ENCODE measurements at places on chromosomes 2 and 18. TPM values are rescaled to one million over a fixed set of nuclear protein-coding genes. Genes with fewer than 3 reads are reported as not detected.
A peak's percentile ranks its signal among the peaks of the same experiment; 100 is the strongest.

- DNase-seq = no peak
- peaks cover 12% of the 10 kb centered on the region for H3K36me3 ChIP-seq
- H3K27me3 ChIP-seq = no peaks in the 10 kb centered on the region
- peak overlapping the region; percentile 83 for H3K4me3 ChIP-seq
- H3K27ac ChIP-seq = peak overlapping the region; percentile 80
Measured at GRCh38 chr2:219159771-219160185, 837 bp downstream of the NHEJ1 start.

DNA sequence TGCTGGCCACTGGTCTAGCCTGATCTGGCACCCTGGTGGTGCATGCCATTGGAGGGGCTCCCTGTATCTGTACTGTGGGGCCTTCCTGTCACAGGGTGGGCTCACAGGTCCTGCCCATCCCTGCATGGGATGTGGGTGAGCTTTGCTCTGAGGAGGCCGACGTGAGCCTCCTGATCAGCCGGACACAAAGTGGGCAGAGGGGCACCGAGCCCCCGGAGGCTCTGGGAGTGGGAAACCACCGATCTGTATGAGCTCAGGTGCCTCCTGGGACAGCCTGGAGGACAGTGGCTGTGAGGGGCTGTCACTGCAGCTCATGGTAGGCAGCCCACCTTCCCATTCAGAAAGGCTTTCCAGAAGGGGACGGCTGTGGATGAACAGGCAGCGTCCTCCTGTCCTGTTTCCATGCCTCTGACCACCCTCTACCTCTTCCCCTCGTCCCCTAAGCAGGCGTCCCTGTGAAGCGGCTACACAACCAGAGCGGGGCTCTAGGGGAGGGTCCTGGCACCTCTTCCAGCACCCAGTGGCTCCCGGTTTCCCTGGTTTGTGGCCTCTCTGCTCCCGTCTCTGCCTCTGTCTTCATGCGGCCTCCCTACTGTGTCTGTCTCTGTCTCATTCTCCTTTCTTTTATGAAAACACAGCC lies 112.5 kb upstream of the OTOS start:
- no peak overlapping the region for H3K4me3 ChIP-seq
- no peak overlapping the region for H3K27ac ChIP-seq
- no peak for DNase-seq
- H3K27me3 ChIP-seq = no peaks in the 10 kb centered on the region
- H3K4me1 ChIP-seq = peaks cover 28% of the 10 kb centered on the region
- H3K36me3 ChIP-seq = peaks cover 12% of the 10 kb centered on the region

GRCh38 chr2:144480285-144480684 lies 39.6 kb downstream of the ZEB2 start:
- H3K4me3 ChIP-seq = no peak overlapping the region
- H3K4me1 ChIP-seq = no peaks in the 10 kb centered on the region
- H3K27me3 ChIP-seq = no peaks in the 10 kb centered on the region
- no peak overlapping the region for H3K27ac ChIP-seq

GRCh38 chr2:71934320-71934593 lies 213.4 kb downstream of the CYP26B1 start:
- H3K4me3 ChIP-seq = no peak overlapping the region
- DNase-seq = no peak
- H3K36me3 ChIP-seq = no peaks in the 10 kb centered on the region

GRCh38 chr2:164667566-164667965 lies 46.3 kb upstream of the GRB14 start:
- no peaks in the 10 kb centered on the region for H3K36me3 ChIP-seq
- no peak overlapping the region for H3K27ac ChIP-seq

- no peak overlapping the region for H3K4me3 ChIP-seq
- no peaks in the 10 kb centered on the region for H3K27me3 ChIP-seq
- no peaks in the 10 kb centered on the region for H3K36me3 ChIP-seq
Measured at GRCh38 chr2:227677928-227678327, 11.3 kb downstream of the SCYGR5 start.

DNA sequence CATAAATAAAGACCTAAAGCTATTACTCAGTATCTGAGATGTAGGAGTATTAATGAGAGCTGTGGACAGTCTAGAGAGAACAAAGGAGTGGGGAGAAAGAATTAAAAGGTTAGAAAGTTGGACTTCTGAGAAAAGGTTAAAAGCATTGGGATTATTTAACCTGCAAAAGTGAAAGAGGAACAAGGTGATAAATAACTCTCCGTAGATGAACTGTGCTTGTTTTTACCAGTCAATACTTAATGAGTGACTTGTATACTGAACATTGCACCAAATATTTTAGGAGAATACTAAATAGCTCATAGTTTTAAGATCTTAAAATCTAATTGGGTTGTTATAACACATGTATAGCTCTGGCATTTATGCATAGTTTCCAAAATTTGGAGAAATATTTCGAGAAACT lies 137.5 kb downstream of the GPD2 start:
- no peak overlapping the region for H3K27ac ChIP-seq
- H3K27me3 ChIP-seq = no peaks in the 10 kb centered on the region
- H3K4me3 ChIP-seq = no peak overlapping the region

- H3K36me3 ChIP-seq = no peaks in the 10 kb centered on the region
- H3K4me3 ChIP-seq = no peak overlapping the region
- no peaks in the 10 kb centered on the region for H3K4me1 ChIP-seq
- no peak for DNase-seq
- peaks cover 75% of the 10 kb centered on the region for H3K27me3 ChIP-seq
- H3K27ac ChIP-seq = no peak overlapping the region
Measured at GRCh38 chr18:74013955-74014354, 133.7 kb downstream of the FBXO15 start.

DNA sequence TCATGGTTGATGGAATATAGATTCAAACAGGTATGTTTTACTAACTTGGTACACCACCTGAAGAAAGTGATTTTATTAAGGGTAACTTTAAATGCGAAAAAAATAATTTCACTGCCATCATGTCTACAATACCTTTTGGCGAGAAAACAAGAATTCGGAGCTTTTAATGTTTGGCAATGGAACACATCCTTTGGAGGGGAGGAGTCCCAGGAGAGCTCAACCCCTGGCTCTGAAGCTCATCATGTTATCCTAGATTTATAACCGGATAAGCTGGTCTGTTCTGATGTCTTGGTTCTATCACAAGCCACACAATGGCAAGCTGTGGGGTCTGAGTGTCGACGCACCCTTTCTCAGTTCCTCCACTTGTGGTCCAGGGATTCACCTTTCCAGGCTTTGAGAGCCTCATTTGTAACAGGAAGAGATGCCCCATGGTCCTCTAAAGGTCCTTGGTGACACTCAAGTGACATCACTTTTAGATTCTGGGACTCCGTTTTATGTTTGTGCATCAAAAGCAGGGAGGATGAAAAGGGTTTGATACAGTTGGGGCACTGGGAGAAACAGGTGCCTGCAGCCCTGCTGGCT lies 172.7 kb downstream of the BCL2 start:
- H3K4me1 ChIP-seq = no peaks in the 10 kb centered on the region
- H3K27ac ChIP-seq = no peak overlapping the region
- no peak for DNase-seq
- no peak overlapping the region for H3K4me3 ChIP-seq
- peaks cover 63% of the 10 kb centered on the region for H3K27me3 ChIP-seq

DNA sequence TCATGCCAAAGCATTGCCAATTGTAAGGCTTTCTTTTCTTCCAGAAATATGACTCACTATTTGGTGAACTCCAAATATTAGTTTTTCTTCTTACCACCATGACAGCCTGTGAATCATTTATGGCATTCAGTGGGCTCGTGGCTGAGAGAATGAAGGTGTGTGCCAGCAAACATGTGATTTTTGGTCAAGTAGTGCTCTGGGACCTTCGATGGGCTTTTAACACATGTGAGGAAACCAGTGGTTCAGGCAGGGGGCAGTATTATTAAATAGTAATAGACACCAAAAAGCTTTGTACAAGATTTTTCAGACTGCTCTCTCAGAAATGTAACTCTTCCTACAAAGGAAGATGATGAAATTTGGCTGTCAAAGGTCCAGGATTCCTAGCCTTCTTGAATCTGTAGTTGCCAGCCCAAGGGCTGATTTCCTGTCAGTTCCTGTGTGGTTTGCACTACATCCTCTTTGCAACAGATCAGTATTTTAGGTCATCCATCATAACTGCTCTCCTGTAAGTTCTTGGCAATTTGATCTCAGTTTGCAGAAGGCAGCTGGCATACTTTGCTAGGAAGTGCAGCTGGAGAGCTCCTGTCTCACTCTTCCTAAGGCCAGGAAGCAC lies 64.3 kb downstream of the BABAM2 start:
- peaks cover 76% of the 10 kb centered on the region for H3K4me1 ChIP-seq
- no peaks in the 10 kb centered on the region for H3K27me3 ChIP-seq
- H3K36me3 ChIP-seq = peaks cover 8% of the 10 kb centered on the region
- DNase-seq = peak; percentile 58
- peak overlapping the region; percentile 37 for H3K4me3 ChIP-seq
- peak overlapping the region; percentile 89 for H3K27ac ChIP-seq

GRCh38 chr18:37619964-37620363 lies 54.4 kb upstream of the CELF4 start:
- H3K4me3 ChIP-seq = no peak overlapping the region
- no peaks in the 10 kb centered on the region for H3K4me1 ChIP-seq
- no peak for DNase-seq
- H3K36me3 ChIP-seq = no peaks in the 10 kb centered on the region
- H3K27ac ChIP-seq = no peak overlapping the region

- H3K4me1 ChIP-seq = no peaks in the 10 kb centered on the region
- no peak for DNase-seq
- peaks cover 15% of the 10 kb centered on the region for H3K27me3 ChIP-seq
- H3K36me3 ChIP-seq = no peaks in the 10 kb centered on the region
- no peak overlapping the region for H3K27ac ChIP-seq
Measured at GRCh38 chr2:120831086-120831485, 95.4 kb downstream of the GLI2 start.

DNA sequence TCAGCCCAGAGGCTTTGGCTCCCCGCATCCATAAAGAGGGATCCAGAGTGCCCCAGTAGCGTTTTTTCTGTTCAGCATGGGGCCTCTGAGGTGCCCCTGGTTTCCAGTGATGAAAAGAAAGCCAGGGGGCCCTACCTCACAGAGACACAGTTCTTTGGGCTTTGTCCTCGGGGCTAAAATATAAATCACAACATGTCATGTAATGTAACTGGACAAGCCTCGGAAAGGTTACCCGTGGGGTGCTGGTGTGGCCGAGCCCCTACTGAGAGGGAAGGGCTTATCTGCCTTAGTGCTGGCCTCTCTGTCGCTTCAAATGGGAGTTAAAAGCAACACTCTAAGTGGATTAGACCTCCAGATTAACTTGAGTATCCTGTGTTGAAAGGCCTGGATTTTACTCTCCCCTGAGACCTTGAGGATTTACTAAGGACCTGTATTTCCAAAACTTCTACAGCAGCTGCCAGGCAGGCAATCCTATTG lies 251.6 kb upstream of the APCDD1 start:
- H3K27ac ChIP-seq = no peak overlapping the region
- H3K4me3 ChIP-seq = no peak overlapping the region
- peaks cover 8% of the 10 kb centered on the region for H3K4me1 ChIP-seq
- H3K36me3 ChIP-seq = no peaks in the 10 kb centered on the region

DNA sequence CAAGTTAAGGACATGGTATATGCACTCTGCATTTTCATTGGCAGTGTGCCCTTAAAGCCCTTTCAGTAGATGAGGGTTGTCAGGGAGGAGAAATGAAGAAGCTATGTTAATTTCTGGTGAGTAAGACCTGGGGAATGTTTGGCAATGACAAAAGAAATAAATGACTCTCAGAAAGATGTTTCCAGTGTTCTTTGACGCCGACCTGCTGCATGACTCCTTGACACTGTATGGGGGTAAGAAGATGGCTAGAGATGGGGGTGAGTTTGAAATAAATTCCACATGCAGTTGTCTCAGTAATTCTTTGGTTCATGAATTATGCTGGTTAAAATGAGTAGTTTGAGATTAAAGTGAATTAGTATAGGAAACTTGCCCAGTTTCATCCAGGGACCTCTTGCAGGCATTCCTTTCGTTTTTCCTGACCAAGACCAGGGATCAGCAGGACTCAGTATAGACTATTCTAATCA lies 5.9 kb downstream of the CCDC121 start:
- no peak for DNase-seq
- no peaks in the 10 kb centered on the region for H3K27me3 ChIP-seq
- H3K27ac ChIP-seq = no peak overlapping the region
- peaks cover 12% of the 10 kb centered on the region for H3K4me1 ChIP-seq

DNA sequence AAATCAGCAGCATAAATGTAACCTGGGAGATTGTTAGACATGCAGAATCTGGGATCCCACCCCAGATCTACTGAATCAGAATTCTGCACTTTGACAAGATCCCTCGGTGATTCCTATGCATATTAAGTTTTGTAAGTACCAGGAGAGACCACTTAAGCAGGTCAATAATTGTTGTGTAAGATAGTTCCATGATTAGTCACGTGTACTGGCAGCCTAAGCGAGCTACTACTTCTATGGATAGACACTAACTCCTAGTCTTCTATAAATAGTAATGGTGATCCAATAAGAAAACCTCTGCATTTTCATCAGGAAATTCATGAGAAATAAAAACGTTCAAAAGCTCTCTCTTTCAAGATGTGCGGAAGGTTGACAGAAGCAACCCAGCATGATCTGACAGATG lies 988.2 kb upstream of the CHAC2 start:
- H3K4me3 ChIP-seq = no peak overlapping the region
- no peaks in the 10 kb centered on the region for H3K36me3 ChIP-seq
- no peaks in the 10 kb centered on the region for H3K4me1 ChIP-seq

- H3K4me1 ChIP-seq = no peaks in the 10 kb centered on the region
- no peaks in the 10 kb centered on the region for H3K27me3 ChIP-seq
- H3K36me3 ChIP-seq = no peaks in the 10 kb centered on the region
- DNase-seq = no peak
- H3K4me3 ChIP-seq = no peak overlapping the region
- H3K27ac ChIP-seq = no peak overlapping the region
Measured at GRCh38 chr18:2961821-2962220, 51.1 kb downstream of the LPIN2 start.

DNA sequence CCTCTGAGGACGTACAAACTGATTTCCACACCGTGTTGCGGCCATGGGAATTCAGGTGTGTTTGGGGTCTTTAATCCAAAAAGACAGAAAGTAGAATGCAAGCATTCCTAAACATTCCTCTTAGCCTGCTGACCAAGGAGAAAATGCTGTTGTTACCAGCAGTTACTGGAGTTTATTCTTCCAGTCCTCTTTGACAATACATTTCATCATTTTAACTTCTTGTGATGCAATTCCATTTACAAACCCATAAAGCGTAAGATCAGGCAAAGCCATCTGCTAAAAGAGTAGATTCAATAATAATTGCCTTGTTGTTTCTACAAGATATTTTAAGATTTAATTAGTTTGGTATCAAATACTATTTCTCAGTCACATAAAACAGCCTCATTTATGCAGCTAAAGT lies 32.7 kb downstream of the SPIRE1 start:
- no peak overlapping the region for H3K4me3 ChIP-seq
- peaks cover 24% of the 10 kb centered on the region for H3K4me1 ChIP-seq
- H3K27ac ChIP-seq = no peak overlapping the region
- H3K36me3 ChIP-seq = peaks cover 27% of the 10 kb centered on the region
- DNase-seq = no peak

- peaks cover 77% of the 10 kb centered on the region for H3K27me3 ChIP-seq
- no peak for DNase-seq
- no peaks in the 10 kb centered on the region for H3K4me1 ChIP-seq
- H3K4me3 ChIP-seq = no peak overlapping the region
- no peaks in the 10 kb centered on the region for H3K36me3 ChIP-seq
Measured at GRCh38 chr2:222100704-222101699, 197.8 kb downstream of the PAX3 start.

GRCh38 chr18:25123438-25124232 lies 228.3 kb downstream of the ZNF521 start:
- H3K36me3 ChIP-seq = no peaks in the 10 kb centered on the region
- H3K27ac ChIP-seq = no peak overlapping the region
- peaks cover 22% of the 10 kb centered on the region for H3K27me3 ChIP-seq
- H3K4me1 ChIP-seq = no peaks in the 10 kb centered on the region
- H3K4me3 ChIP-seq = no peak overlapping the region

The C2orf15 gene
- 6.9 TPM for total RNA-seq

The DTYMK gene
- total RNA-seq = 67.6 TPM

The MC2R gene
- not detected for total RNA-seq

The MERTK gene
- total RNA-seq = 2.1 TPM

The CREG2 gene
- 1.3 TPM for total RNA-seq

The CPO gene
- total RNA-seq = 0.40 TPM

The TNFAIP6 gene
- 1.7 TPM for total RNA-seq

The ZNF512 gene
- 24.4 TPM for total RNA-seq

Measured in Calu3 (cell line).